Melanocyte of skin (primary cell): ENCODE measurements at places on chromosomes 2 and 18. TPM values are rescaled to one million over a fixed set of nuclear protein-coding genes. Genes with fewer than 3 reads are reported as not detected.

ANKRD44 gene
- 42.5 and 65.4 TPM in 2 replicates for total RNA-seq

GAL3ST2 gene
- total RNA-seq = not detected in 2 replicates

UGT1A10 gene
- not detected in 2 replicates for total RNA-seq

ERMN gene
- total RNA-seq = not detected in 2 replicates

SIX3 gene
- not detected in 2 replicates for total RNA-seq

AGAP1 gene
- 16.2 and 18.2 TPM in 2 replicates for total RNA-seq

LIMS3 gene
- total RNA-seq = 0.34 and 1.1 TPM in 2 replicates

LONRF2 gene
- total RNA-seq = 0.34 and 0.36 TPM in 2 replicates

CEBPZOS gene
- total RNA-seq = 18.0 and 23.6 TPM in 2 replicates

RAD51AP2 gene
- total RNA-seq = not detected in 2 replicates

FBLN7 gene
- 0.69 and 1.1 TPM in 2 replicates for total RNA-seq

C2orf72 gene
- 0.36 TPM in 1 of 2 replicates, not detected in the other for total RNA-seq

GPBAR1 gene
- total RNA-seq = 0.15 TPM in 1 of 2 replicates, not detected in the other

CYP27A1 gene
- total RNA-seq = 167 and 184 TPM in 2 replicates

CLEC4F gene
- total RNA-seq = under 0.01 and 0.36 TPM in 2 replicates

CD207 gene
- total RNA-seq = not detected in 2 replicates

ASPRV1 gene
- total RNA-seq = 0.34 and 0.36 TPM in 2 replicates

CROCC2 gene
- total RNA-seq = under 0.01 TPM in 1 of 2 replicates, not detected in the other

RIT2 gene
- total RNA-seq = not detected in 2 replicates

CIDEA gene
- total RNA-seq = 1.5 TPM in 1 of 2 replicates, not detected in the other

THSD7B gene
- not detected in 2 replicates for total RNA-seq

GPR155 gene
- total RNA-seq = 67.1 and 86.5 TPM in 2 replicates

CHST9 gene
- total RNA-seq = 0.33 and 0.93 TPM in 2 replicates

RNF25 gene
- total RNA-seq = 51.8 and 56.6 TPM in 2 replicates

FOXI3 gene
- total RNA-seq = not detected in 2 replicates

DPYSL5 gene
- not detected in 2 replicates for total RNA-seq

FNDC4 gene
- total RNA-seq = 0.33 and 0.93 TPM in 2 replicates

HTR2B gene
- 0.34 and 0.36 TPM in 2 replicates for total RNA-seq

UCN gene
- 0.67 and 1.1 TPM in 2 replicates for total RNA-seq

EVX2 gene
- not detected in 2 replicates for total RNA-seq

CNGA3 gene
- total RNA-seq = not detected in 2 replicates

SCN9A gene
- total RNA-seq = 0.69 and 2.5 TPM in 2 replicates

CPLX4 gene
- total RNA-seq = not detected in 2 replicates

LAMA3 gene
- under 0.01 and 0.31 TPM in 2 replicates for total RNA-seq

POMC gene
- 3.1 and 12.0 TPM in 2 replicates for total RNA-seq

PDE11A gene
- total RNA-seq = 0.15 and 0.33 TPM in 2 replicates

ASB18 gene
- not detected in 2 replicates for total RNA-seq

SCN7A gene
- not detected in 2 replicates for total RNA-seq

PLEK gene
- total RNA-seq = not detected in 2 replicates

TPO gene
- not detected in 2 replicates for total RNA-seq

DSEL gene
- total RNA-seq = 2.8 and 6.5 TPM in 2 replicates
